PC-9 (cell line): ENCODE measurements at places on chromosomes 11 and 22.

GRCh38 chr22:49083607-49084006, 744.1 kb downstream of the BRD1 start:
- no peak for DNase-seq

GRCh38 chr22:31917227-31917921, 27.0 kb upstream of the YWHAH start:
- DNase-seq = no peak

DNA sequence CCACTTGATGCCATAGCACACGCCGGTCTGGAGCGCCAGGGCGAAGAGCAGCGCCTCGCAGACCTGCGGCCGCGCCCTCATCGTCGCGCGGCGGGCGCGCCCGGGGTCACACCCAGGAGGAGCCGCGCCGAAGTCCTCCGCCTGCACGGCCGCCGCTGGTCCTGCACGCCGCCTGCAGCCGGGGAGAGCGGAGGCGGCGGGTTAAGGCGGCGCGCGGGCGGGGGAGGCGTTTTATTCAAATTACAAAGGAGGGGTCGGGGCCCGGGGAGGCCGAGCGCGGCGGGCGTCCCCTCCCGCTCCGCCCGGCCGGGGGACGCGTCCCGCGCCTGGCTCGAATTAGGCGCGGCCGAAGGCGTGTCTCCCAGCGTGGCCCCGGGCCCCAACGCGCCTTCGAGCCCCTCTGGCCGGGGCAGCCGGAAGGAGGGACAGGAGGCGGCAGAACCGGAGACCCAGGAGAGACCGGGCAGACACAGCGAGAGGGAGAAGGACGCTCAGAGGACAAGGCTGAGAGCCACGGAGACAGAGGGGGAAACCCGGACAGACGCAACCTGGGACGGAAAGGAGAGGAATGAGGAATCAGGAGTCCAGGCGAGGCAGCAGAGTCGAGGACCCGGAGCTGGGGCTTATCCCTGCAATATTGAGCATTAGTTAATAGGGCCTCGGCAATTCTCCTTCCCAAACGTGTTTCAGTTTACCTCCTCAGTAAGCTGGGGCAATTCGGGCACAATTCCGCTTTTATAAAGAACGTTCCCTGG, at the start of gene WNT11:
TSS of gene WNT11 (minus strand) at position 176 of the 755 bp plus-strand sequence. CDS start at position 81, 95 bp downstream.
- DNase-seq = peak; percentile 51

GRCh38 chr11:7060868-7061267, 27.9 kb upstream of the RBMXL2 start:
- DNase-seq = no peak

DNA sequence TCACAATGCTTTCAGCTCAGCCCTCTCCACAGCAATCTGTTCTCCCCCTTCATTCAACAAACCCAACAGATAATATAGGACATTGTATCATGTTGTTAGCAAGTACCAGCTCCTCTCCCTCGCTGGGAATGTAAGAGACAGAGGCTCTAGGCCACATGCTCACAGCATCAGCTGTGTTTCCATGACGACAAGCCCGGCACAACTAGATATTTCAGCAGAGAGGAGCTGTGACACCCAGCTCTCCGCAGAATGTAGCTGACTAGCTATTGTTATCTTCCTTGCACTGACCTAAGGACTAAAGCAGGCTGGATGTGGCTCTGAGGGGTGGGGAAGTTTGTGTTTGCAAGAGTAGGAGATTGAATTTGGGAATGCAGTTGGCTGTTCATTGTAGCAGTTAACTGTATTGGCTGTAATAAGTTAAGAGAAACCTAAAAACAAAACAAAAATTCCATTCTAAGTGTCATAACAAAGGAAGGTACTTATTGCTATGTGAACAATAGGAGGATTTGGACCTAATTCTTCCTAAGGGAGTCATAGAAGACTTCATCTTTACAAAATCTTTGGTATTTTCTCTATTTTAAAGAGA, 28.0 kb upstream of the RRAS2 start:
- no peak for DNase-seq

GRCh38 chr22:44926491-44927415, 83.1 kb downstream of the PHF21B start:
- no peak for DNase-seq

- no peak for DNase-seq
These were observed 178.2 kb upstream of the CCDC90B start for GRCh38 chr11:83464160-83464944.

DNA sequence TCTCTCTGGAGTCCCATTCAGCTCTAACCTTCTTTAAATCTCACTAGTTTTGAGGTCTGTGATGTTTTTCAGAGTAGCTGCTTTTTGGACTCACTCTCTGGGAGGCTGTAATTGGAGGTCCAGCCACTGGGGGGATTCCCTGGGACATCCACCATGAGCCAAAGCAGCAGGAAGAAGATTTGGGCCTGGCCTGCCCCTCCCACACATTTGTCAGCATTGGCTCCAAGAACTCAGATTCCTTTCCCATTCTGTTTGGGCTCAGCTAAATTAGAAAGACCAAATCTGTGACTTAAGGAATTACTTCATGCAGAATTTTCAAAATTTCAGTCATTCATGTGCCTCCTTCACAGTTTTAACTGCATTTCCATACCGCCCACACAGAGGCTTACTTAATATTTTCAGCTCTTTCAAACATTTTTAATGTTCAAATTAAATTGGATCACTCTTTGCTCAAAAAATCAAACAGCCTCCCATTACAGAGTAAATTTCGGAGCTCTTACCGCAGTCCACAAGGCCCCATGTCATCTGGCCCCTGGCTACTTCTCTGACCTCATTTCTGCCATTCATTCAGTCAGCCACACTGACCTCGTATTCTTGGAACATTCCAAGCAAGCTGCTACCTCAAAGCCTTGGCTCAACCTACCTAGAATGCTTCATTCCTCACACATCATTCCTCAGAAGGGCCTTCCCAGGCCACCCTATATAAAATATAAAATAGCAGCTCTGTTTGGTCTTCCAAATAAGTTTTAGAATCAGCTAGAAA, 54.5 kb upstream of the RRAS2 start:
- no peak for DNase-seq

GRCh38 chr11:3995307-3995706, 99.3 kb upstream of the RRM1 start:
- no peak for DNase-seq

DNA sequence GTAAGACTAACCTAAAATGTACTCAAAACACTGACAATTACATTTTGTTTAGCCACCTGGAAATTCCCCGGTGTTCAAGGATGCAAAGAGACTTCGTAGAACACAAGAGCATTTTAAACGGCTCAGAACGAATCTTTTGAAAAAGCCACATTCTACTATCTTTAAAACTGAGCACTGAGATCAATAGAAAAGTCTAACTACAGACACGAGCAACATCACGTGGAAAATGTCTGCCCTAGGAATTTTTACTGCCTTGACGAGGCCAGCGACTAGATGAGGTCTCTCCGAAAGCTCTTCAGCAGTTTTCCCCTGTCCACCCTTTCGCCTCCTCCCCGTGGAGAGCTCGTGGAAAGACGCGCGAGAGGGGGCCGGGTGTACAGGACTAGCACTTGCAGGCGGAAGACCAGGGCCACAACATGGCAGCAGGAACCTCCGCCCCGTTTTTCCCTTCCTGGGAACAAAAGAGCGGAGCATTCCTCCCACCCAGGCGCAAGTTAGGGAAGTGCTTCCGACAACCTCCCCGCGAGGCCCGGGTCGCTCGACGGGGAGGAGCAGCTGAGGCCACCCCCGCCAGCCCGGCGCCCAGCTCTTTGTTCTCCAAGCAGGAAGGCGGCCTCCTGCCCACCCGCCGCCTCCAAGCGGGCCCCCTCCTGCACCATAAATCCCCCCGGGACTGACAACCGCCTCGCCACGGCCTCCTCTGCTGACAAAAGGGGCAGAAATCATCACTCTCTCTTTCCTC, 1.1 kb downstream of the EIF4G2 start:
- DNase-seq = no peak

- no peak for DNase-seq
These were observed 54.4 kb downstream of the TMEM135 start for GRCh38 chr11:87092159-87092558.

- no peak for DNase-seq
These were observed 93.5 kb downstream of the MYEOV start for GRCh38 chr11:69387409-69387885.

- no peak for DNase-seq
These were observed 162.2 kb upstream of the NECTIN1 start for GRCh38 chr11:119891055-119891768.

GRCh38 chr11:118275176-118275575, 11.1 kb upstream of the MPZL2 start:
- DNase-seq = peak; percentile 31

DNA sequence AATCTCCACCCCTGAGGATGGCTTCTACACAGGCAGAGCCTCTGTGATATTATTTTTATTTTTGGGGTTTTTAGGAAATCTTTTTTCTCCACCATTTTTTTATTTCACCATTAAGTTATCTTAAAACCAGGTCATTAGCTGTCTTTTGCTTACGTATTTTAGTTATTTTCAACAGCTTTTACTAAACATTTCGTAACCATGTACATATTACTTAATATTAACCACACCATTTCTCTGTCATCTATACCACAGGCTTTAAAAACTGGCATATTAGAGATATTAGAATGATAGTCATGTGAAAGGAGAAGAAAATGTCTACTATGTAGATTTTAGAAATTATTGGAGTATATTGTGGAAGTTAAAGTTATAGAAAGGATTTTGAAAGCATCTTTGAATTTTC, 37.4 kb downstream of the YAP1 start:
- no peak for DNase-seq

- DNase-seq = peak; percentile 40
These were observed 20.8 kb upstream of the IL18BP start for GRCh38 chr11:71977743-71978418.

- no peak for DNase-seq
These were observed 5.4 kb downstream of the PDE2A start for GRCh38 chr11:72668629-72669347.

DNA sequence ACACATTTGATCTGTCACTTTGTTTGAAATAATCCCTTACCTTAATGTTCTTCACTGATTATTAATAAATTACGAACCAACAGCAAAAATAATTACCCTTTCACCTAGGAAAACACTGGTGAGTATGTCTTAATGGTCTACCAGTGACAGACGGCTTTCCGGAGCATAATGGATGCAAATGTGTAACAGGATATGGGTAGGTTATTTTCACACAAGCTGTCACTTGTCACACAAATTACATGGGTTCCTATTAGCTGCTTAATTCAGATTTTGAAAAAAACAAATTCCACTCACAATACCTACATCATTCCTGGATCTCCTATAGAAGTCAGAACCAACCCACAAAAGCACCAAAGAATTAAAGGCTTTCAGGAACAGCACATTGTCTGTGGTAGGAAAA, 127.9 kb downstream of the WT1 start:
- no peak for DNase-seq

DNA sequence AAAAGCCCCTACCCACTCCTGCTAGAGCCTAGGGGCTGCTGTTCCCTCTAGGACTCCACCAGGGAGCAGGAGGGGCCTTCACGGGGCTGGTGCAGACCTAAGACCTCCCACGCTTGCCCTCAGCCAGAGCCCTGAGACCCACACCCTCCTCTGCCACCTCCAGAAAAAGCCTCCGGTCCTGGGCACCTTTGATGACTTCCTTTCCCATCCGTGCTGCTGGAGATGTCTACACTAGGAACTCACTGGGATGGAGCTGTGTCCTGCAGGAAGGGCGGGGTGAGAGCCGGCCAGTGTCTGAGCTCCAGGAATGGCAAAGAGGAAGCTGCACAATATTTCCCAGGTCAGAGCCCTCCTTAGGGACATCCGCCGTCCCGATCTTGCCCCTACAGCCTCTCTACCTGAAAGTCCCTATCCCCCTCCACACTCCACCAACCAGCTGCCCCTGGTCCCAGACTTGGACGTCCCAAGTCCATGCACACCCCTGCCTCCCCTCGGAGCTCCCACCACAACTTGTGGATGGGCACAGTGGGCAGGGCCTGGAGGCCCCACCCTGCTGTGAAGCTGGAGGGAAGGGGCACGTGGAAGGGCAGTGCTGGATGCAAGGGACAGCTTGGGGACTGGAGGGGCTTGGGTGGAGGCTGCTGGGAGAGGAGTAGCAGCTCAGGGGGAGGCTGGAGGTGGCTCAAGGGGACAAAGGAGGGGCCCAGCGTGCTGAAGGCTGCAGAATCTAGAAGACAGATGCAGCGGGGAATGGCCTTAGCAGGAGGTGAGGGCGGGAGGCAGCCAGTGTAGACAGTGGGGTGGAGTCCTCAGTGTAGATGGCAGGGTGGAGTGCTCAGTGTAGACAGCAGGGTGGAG, 13.5 kb upstream of the LRP5 start:
- no peak for DNase-seq

GRCh38 chr11:1178906-1179305, 21.2 kb downstream of the MUC5AC start:
- DNase-seq = no peak

DNA sequence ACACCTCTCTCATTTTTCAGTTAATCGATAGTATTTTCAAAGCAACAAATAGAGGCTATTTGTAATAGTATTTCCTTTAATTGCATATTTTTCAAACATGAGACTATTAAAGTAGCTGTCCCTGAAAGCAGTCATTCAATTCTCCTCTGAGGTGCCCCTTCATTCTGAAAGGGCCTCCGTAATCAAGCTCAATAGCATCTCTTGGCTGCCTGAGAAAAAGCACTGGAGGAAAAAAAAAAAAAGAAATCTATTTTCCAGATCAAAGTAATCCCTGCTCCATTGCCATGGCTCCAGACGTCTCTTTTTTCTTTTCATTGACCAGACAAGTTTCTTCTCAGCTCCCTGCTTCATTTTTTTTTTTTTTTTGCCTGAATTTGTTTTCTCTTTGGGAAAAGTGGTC, 154.5 kb upstream of the BLID start:
- DNase-seq = no peak

- DNase-seq = no peak
These were observed 80.2 kb downstream of the PRR5L start for GRCh38 chr11:36376009-36376887.

DNA sequence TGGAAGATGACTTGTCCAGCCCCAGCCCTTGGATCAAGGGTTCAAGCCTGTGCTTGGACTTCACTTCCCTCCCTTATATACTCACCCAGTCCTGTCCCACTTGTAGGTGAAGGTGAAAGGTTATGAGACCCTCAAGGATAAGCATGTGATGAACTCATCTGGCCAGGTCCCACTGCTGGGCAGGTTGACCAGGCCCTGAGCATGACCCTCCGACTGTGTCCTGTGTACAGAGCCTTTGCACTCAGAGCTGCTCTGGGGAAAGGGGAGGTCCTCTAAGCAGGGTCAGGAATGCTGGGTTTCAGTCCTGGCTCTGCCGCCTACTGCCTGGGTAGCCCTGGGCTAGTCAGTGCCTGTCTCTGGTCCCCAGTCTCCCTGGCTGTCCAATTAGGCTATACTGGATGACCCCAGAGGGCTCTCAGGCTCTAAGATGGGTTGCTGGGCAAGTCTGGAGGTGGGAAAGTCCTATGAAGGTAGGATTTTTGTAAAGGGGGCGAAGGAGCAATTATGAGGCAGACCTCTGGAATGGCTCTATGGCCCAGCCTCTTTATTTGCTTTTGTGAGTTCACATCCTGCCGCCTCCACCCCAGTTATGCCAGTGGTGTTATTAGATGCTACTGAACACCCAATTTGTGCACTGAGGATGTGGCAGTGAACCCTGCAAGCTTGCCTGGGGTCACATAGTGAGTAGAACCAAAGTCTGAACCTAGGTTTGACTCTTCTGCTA, 14.1 kb downstream of the DGAT2 start:
- DNase-seq = peak; percentile 76

- no peak for DNase-seq
These were observed 22.2 kb upstream of the OR10D3 start for GRCh38 chr11:124160986-124161385.
